ENCODE measurements at places on chromosomes 7 and 10. TPM values are rescaled to one million over a fixed set of nuclear protein-coding genes. Genes with fewer than 3 reads are reported as not detected.

The CALCR gene
- not detected for total RNA-seq

The MLXIPL gene
- 3.7 TPM for total RNA-seq

The TACC2 gene
- 122 TPM for total RNA-seq

The COL28A1 gene
- total RNA-seq = 1.4 TPM

The CUL1 gene
- 53.4 TPM for total RNA-seq

The SH2D4B gene
- total RNA-seq = not detected

The APBB1IP gene
- total RNA-seq = 2.0 TPM
